ENCODE measurements at places on chromosomes 12 and 14. TPM values are rescaled to one million over a fixed set of nuclear protein-coding genes. Genes with fewer than 3 reads are reported as not detected.

Gene SDSL
- 1.5 TPM for total RNA-seq

Gene CAPZA3
- total RNA-seq: not detected

DNA sequence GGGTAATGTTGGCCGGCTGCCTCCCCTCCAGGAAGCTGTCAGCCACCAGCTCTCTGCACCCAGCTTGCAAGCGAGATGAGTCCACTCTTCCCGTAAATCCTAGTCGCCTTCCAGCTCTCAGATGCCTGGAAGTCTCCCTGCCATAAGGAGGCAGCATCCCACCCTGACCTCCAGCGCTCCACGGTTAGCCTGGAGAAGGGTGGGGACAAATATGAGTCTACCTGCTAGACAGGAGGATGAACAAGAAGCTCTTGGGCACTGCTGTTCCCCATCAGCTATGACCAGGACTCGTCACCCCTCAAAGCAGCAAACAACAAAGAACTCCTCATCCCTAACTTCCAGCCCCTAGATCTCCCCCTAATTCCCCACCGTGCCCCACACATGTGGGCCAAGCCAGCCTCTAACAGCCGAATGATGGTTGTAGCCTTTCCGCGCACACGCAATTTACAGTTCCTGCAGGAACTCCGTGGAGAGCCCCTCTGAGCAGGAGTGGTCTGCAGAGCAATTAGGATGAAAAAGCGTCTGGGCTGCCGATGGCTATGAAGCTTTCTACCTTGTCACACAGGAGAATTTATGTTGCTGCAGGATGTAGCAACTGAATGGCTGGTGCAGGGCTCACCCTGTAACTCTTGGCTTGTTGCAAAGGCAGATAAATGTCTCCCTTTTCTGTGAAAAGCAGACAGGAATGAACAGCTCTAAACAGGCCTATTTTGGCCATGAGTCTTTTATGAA is 181.4 kb downstream of the GLT1D1 start:
- DNase-seq: no peak

Gene SCN8A
- total RNA-seq: 0.69 TPM

- no peak for DNase-seq
Measured at GRCh38 chr12:107467716-107468115, 217.9 kb upstream of the PWP1 start.

DNA sequence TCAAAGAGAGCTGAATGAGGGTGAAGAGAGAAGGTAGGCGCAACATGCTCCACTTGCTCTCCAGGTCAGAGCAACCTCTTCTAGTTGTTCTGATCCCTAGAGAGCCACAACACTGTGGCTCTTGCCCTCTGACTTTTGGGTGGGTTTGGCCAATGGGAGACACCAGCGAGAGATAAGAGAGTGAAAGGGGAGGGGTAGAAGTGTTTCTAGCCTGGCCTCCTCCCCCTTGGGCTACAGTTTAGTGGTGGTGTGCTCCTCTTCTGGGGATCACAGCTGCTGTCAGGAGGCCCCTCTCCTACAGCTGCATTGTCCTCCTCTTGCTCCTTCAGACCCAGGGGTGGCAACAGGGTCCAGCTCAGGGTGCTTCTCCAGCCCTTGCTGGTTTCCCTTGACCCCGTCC is 454.8 kb downstream of the FUT8 start:
- DNase-seq: no peak
